ENCODE measurements at places on chromosomes 5 and 9. TPM values are rescaled to one million over a fixed set of nuclear protein-coding genes. Genes with fewer than 3 reads are reported as not detected.

SOHLH1 gene
- total RNA-seq, result not detected

CCDC69 gene
- 3.4 TPM for total RNA-seq

DNA sequence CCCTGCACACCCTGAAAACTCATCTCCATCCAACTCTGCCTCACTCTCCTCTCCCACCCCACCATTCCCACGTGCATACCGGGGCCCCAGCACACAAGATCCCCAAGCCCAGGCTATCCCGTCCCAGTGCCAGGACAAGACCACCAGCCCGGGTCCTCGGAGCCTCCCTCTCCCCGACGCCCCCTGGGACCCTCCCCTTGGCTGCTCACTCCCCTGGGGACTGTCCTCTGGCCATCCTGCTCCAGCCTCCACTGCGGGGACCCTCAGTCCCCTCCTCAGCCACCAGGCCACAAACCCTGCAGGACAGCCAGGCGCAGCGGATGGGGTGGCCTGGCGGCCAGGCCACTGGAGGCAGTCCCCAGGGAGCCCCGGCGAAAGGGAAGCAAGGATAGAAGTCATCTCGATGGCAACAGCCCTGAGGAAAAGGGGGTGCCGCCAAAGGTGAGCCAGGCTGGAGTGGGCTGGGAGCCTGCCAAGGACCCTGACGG is 62.8 kb downstream of the C9orf50 start:
- DNase-seq, result no peak

DNA sequence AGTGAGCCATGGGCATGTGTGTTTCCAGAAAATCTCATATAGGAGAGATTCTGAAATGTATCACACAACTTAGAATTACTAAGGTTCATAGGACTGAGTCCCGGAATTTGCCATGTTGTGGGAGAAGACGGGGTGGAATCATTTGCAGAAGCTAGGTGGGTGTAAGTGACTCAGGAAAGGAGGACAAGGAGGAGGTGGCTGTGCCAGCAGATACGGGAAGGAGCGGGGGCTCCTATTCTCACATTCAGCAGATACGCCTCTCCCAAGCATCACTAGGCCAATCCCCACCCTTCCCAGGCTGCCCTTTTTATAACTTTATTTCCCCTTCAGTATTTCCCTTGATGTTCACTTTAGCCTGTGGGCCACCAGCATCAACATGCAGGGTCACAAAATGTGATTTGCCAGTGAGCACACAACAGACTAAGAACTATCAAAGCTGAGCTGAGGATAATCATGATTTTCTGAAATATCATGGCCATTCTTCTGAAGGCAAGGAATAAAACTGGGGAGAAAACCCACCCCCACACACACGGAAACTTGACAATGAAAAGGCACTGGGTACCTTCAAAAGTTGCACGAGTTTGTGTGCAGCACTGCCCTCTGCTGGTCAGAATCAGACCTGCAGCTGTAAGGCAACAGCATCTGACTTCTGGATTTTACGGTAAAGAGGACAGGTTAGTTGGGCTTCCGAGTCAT is 133.2 kb downstream of the MTX3 start:
- peak; percentile 52 for DNase-seq

- no peak for DNase-seq
Observed at GRCh38 chr5:4881366-4882002, 258.6 kb upstream of the ADAMTS16 start.

DNA sequence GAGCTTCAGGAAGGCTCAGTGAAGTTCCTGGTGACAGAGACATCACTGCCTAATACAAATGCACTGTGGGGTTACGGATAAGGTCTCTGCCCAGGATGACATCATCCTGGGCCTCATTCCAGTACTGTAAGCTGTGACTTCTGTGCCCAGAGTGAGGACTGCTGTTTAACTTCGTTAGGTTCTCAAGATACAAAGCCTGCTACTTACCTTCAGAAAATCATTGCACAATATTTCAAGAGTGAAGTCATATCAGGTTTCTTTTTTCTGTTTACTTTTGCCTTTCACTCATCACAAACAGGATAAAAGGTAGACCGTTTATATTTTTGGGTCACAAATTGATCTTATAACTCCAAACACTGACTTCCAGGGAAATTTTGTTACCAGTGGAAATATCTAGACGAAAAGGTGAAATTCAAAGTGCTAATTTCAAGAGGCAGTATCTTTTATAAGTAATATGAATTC is 241.2 kb downstream of the PIK3R1 start:
- peak; percentile 69 for DNase-seq
